ENCODE measurements at places on chromosomes 5 and 9. TPM values are rescaled to one million over a fixed set of nuclear protein-coding genes. Genes with fewer than 3 reads are reported as not detected.

GRCh38 chr5:24428345-24428744, 216.4 kb downstream of the CDH10 start:
- no peak for DNase-seq
- no peak overlapping the region for H3K27ac ChIP-seq
- H3K36me3 ChIP-seq = no peaks in the 10 kb centered on the region
- no peaks in the 10 kb centered on the region for H3K27me3 ChIP-seq
- H3K4me3 ChIP-seq = no peak overlapping the region
- H3K4me1 ChIP-seq = no peaks in the 10 kb centered on the region

- H3K4me3 ChIP-seq = no peak overlapping the region
- DNase-seq = no peak
- H3K36me3 ChIP-seq = no peaks in the 10 kb centered on the region
- H3K27me3 ChIP-seq = no peaks in the 10 kb centered on the region
These were observed 13.3 kb upstream of the MPDZ start for GRCh38 chr9:13292782-13293181.

GRCh38 chr9:132348676-132349075, 6.1 kb downstream of the SETX start:
- no peak overlapping the region for H3K27ac ChIP-seq
- H3K36me3 ChIP-seq = peaks cover 15% of the 10 kb centered on the region
- peaks cover 10% of the 10 kb centered on the region for H3K4me1 ChIP-seq
- H3K4me3 ChIP-seq = no peak overlapping the region
- no peak for DNase-seq

DNA sequence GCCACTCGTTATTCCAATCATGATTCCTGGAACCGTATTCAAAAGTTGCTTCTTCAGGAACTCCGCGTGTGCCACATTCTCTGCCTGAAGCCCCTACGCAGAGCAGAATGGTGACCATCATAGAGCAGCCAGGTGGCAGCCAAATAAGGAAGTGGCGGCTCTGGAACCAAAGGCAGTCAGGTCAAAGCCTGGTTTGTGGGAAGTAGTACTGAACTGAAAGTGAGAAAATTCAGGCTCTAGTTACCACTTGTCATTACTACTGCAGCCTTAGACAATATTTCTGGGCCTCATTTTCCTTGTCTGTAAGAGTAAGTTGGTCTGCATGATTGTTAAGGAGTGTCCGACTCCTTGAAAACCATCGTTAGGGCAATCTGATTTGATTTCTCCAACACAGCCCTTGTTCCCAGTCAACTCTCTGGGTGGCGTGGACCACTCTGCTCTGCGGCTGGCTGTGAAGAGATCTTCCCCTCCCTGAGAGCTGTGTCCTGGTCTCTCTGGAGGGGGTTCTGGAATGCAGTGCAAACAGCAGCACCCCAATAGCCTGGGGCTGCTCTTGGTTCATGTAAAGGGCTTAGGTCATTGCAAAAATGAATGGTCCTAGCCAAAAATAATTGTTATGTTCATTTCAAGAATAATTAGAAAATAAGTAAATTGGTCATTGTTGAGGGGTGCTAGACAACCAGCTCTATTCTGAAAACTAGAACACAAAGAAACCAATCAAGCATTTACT, 102.4 kb downstream of the MED27 start:
- H3K36me3 ChIP-seq = no peaks in the 10 kb centered on the region
- DNase-seq = no peak
- H3K4me3 ChIP-seq = no peak overlapping the region
- H3K27me3 ChIP-seq = no peaks in the 10 kb centered on the region
- H3K27ac ChIP-seq = no peak overlapping the region

GRCh38 chr9:19630760-19631159, 158.1 kb downstream of the SLC24A2 start:
- H3K4me1 ChIP-seq = no peaks in the 10 kb centered on the region
- DNase-seq = no peak
- H3K27me3 ChIP-seq = no peaks in the 10 kb centered on the region

GRCh38 chr5:159781626-159782157, 134.6 kb upstream of the ADRA1B start:
- H3K4me1 ChIP-seq = no peaks in the 10 kb centered on the region
- H3K36me3 ChIP-seq = no peaks in the 10 kb centered on the region
- no peak overlapping the region for H3K27ac ChIP-seq
- H3K4me3 ChIP-seq = no peak overlapping the region
- no peaks in the 10 kb centered on the region for H3K27me3 ChIP-seq

DNA sequence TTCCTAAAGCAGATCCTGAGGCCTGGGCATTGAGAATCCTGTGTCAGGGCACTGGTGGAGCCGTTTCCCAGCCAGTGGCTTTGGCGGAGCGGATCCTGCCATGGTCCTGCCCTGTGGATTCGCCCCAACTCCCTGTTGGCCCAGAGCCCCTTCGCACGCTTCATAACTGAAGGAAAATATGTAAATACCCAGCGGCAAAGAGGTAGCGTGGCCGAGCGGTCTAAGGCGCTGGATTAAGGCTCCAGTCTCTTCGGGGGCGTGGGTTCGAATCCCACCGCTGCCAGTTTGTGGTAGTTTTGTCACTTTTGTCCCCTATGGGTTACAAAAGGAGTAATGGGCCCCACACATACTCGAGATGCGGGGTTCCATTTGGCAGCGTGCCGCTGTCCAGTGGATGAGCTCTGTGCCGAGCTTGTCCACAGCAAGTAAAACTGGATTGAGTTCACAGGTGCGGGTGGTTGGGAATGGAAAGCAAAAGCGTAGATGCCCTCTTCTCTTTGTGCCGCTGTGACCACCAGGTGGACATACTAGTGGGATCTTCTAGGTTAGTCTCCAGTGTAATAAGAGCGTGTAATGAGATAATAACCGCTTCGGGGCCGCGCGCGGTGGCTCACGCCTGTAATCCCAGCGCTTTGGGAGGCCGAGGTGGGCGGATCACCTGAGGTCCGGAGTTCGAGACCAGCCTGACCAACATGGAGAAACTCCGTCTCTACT, 17.3 kb downstream of the TRIM7 start:
- peak overlapping the region; percentile 28 for H3K27ac ChIP-seq
- peaks cover 6% of the 10 kb centered on the region for H3K4me1 ChIP-seq
- DNase-seq = peak; percentile 80
- H3K27me3 ChIP-seq = no peaks in the 10 kb centered on the region

GRCh38 chr9:129175515-129175824, 2.6 kb downstream of the IER5L start:
- no peak for DNase-seq
- H3K27me3 ChIP-seq = no peaks in the 10 kb centered on the region
- peak overlapping the region; percentile 73 for H3K4me3 ChIP-seq
- peaks cover 18% of the 10 kb centered on the region for H3K4me1 ChIP-seq

- peak overlapping the region; percentile 90 for H3K4me3 ChIP-seq
- H3K4me1 ChIP-seq = no peaks in the 10 kb centered on the region
- peak; percentile 83 for DNase-seq
- H3K27ac ChIP-seq = peak overlapping the region; percentile 94
These were observed 586 bp upstream of the FCHO2 start for GRCh38 chr5:72955143-72955767.

DNA sequence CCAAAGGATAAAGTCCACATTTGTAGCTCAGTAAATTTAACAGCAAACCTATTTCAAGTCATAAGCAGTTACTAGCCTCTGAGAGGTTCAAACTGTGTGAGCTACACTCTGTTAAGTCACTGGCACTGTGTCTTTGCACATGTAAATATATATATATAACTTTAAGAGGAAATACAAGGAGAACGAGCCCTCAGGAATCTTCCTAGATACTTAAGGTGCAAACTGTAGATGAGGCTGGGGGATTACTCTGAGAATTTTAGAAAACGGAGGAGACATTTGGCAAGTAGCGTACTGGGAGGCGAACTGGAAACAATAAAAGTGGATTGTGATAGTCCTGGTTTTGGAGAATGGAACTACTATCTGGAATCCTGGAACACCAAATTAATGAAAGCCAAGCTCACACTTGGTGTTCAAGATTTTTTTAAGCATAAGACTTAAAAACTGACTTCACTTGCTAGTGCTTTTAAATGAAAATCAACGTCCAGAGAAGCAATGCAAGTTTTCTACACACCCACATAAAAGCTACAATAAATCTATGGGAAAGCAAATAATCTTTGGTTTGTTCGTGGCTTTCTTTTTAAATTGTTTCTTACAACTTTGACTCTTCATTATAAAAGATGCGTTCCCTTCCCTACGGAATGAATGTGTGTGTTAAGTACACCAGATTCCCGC, 1057.0 kb upstream of the DMAC1 start:
- H3K4me1 ChIP-seq = peaks cover 4% of the 10 kb centered on the region
- no peaks in the 10 kb centered on the region for H3K36me3 ChIP-seq
- no peak for DNase-seq
- H3K4me3 ChIP-seq = peak overlapping the region; percentile 60
- no peak overlapping the region for H3K27ac ChIP-seq
- H3K27me3 ChIP-seq = no peaks in the 10 kb centered on the region

- H3K36me3 ChIP-seq = no peaks in the 10 kb centered on the region
- H3K4me1 ChIP-seq = peaks cover 3% of the 10 kb centered on the region
- H3K27me3 ChIP-seq = no peaks in the 10 kb centered on the region
- no peak overlapping the region for H3K27ac ChIP-seq
- no peak overlapping the region for H3K4me3 ChIP-seq
These were observed 5.6 kb downstream of the IDNK start for GRCh38 chr9:83628540-83628939.

DNA sequence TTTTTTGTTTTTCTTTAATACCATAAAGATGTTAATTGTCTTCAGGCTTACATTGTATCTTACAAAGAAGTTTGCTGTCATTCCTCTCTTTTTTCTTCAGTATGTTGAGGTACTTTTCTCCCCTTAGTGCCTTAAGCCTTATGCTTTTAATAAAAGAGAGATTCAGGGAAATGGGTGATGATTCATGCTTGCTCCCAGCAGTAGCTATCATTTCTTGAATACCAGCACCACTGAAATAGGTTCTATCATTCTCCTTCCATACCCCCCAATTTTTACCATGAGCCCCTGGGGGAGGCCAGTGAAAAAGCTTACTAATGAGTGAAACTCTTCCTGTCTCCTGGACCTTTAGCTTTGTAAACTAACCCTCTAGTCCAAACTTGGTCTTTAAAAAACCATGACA, 165.0 kb downstream of the FBXL7 start:
- H3K4me1 ChIP-seq = no peaks in the 10 kb centered on the region
- no peak for DNase-seq
- no peak overlapping the region for H3K4me3 ChIP-seq
- no peaks in the 10 kb centered on the region for H3K27me3 ChIP-seq
- no peak overlapping the region for H3K27ac ChIP-seq
- no peaks in the 10 kb centered on the region for H3K36me3 ChIP-seq

DNA sequence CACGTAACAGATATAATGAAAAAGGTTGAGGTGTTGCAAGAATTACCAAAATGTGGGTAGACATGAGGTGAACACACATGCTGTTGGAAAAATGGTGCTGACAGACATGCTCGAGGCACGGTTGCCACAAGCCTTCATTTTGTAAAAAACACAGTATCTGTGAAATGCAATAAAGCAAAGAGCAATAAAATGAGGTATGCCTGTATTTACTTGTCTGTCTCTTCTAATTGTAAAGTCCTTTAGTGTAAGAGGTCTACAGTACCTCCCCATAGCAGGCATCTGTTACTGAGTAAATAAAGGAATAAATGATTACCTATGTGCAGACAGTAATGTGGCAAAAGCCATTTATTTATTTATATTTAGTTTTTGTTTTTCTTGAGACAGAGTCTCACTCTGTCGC, 3.0 kb upstream of the CAST start:
- H3K27me3 ChIP-seq = no peaks in the 10 kb centered on the region
- H3K27ac ChIP-seq = peak overlapping the region; percentile 99
- H3K4me1 ChIP-seq = peaks cover 13% of the 10 kb centered on the region
- H3K36me3 ChIP-seq = no peaks in the 10 kb centered on the region

DNA sequence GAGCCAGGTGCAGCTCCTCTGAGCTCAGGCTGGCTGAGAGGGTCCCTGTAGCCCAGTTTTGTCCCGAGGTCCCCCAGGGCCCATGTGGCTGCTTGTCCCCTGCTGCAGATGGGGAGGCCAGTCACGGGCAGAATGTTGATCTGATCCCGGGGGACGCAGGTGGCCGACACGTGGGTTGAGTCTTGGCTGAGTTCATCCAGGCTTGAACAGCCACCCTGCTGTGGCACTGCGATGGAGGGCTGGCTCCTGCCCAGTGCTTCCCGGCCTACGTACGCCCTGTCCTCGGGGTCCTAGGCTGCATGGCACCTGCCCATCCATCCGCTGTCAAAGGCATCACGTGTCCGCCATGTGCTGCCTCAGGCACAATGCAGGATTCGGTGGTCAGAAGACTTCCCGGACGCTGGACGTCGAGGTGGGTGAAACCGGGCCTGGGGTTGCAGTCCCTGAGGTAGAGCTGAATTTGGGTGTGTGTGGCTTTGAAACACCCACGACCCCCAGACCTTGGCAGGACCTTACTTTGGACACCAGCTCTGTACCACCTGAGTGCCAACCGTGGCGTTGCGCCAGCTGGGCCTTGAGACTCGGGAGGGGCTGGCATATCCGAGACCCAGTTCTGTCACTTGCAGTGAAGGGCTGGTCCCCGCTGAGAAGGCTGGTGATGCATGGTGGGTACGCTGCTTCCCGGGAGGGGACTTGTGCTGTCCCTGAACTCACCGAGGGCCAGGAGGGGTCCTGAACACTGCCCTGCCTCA, 22.3 kb downstream of the RXRA start:
- no peak overlapping the region for H3K4me3 ChIP-seq
- DNase-seq = no peak
- H3K36me3 ChIP-seq = no peaks in the 10 kb centered on the region
- H3K4me1 ChIP-seq = peaks cover 5% of the 10 kb centered on the region

- H3K4me1 ChIP-seq = no peaks in the 10 kb centered on the region
- H3K36me3 ChIP-seq = no peaks in the 10 kb centered on the region
- no peaks in the 10 kb centered on the region for H3K27me3 ChIP-seq
- H3K27ac ChIP-seq = peak overlapping the region; percentile 72
- H3K4me3 ChIP-seq = no peak overlapping the region
These were observed 737.9 kb upstream of the ZNF608 start for GRCh38 chr5:125484272-125484741.

DNA sequence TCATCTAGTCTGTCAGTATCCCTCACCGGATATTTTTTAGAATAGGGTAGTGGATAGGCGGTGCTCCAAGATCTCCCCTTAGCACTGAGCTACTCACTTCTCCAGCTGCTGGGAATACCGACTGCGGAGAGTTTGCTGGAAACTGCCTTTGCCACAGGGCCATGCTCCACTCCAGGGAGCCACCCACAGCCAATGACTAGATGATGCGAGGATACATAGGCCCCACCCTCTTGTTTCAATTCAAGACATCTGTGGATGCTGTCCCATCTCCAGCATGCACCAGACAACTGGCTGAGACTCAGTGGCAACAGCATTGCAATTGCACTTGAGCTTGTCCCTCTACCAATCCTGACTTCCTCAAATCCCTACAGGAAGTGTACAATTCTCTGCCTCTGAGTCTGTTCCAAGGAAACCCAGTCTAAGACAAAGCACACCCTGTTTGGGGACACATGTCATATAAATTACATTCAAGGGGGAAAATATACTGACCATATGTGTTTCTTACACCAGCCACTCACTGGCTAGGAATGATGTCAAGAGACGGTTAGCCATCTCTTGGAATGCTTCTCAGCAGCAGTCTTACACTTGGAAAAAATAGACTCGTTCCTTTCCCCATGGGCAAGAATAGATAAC, 312.6 kb upstream of the KIF2A start:
- H3K27me3 ChIP-seq = no peaks in the 10 kb centered on the region
- H3K4me3 ChIP-seq = no peak overlapping the region
- no peak overlapping the region for H3K27ac ChIP-seq
- no peaks in the 10 kb centered on the region for H3K36me3 ChIP-seq
- DNase-seq = no peak

Gene LCP2
- total RNA-seq = 8.0 TPM

Gene SPATA31D3
- total RNA-seq = not detected

Gene ROR2
- total RNA-seq = 1.7 TPM

Gene SNX24
- total RNA-seq = 17.0 TPM

Gene FRMD3
- total RNA-seq = 21.3 TPM

Gene PRR16
- total RNA-seq = 1.4 TPM

Data from colonic mucosa (tissue), 4 donors.